Mammary microvascular endothelial cell (primary cell): ENCODE measurements at places on chromosomes 16 and 17. TPM values are rescaled to one million over a fixed set of nuclear protein-coding genes. Genes with fewer than 3 reads are reported as not detected.

Gene RNPS1
- total RNA-seq: 164 and 180 TPM in 2 replicates

Gene ENPP7
- total RNA-seq: not detected in 2 replicates

Gene MT1H
- not detected in 2 replicates for total RNA-seq

Gene RPH3AL
- total RNA-seq: 7.9 and 11.9 TPM in 2 replicates

Gene VPS35L
- total RNA-seq: 54.4 and 58.5 TPM in 2 replicates

Gene MYO1C
- total RNA-seq: 211 and 226 TPM in 2 replicates

Gene NTN1
- total RNA-seq: 0.13 and 0.15 TPM in 2 replicates

Gene PDE6G
- total RNA-seq: 0.20 and 0.25 TPM in 2 replicates
